ENCODE measurements at places on chromosomes 16 and 17. TPM values are rescaled to one million over a fixed set of nuclear protein-coding genes. Genes with fewer than 3 reads are reported as not detected.

DNA sequence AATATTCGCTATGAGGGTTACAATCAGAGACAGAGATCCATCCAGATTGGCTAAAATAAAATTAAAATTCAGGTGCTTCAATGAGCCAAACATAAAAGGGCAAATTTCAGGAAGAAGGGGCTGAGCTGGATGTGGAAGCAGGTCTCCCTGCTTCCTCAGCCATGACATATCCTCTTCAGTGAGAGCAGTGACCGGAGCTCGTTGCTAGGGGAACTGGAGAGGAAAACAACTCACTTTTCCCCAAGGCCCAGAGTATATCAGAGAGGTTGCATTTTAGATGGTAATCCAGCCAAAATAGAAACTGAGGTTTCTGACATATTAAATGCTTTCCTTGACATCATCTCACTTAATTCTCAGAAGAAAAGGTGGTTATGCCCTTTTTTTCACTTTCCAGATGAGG lies 503.5 kb downstream of the HS3ST4 start:
- no peak overlapping the region for H3K27ac ChIP-seq
- no peaks in the 10 kb centered on the region for H3K36me3 ChIP-seq
- H3K27me3 ChIP-seq = no peaks in the 10 kb centered on the region
- no peak for DNase-seq
- H3K4me1 ChIP-seq = no peaks in the 10 kb centered on the region
- no peak overlapping the region for H3K4me3 ChIP-seq

DNA sequence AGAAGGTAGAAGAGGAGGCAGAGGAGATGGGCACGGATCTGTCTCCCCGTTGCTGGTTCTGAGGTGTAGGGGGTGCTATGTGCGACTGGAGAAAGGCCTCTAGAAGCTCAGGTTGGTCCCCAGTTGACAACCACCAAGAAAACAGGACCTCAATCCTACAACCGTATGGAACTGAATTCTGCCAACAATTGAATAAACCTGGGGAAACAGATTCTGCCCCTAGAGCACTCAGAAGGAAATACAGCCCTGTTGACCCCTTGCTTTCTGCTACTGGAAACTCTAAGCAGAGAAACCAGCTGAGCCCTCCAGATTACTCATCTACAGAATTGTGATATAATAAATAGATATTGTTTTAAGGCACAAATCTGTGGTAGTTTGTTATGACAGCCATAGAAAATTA lies 313.0 kb upstream of the GOT2 start:
- no peaks in the 10 kb centered on the region for H3K4me1 ChIP-seq
- H3K27ac ChIP-seq = no peak overlapping the region
- no peaks in the 10 kb centered on the region for H3K27me3 ChIP-seq
- no peak for DNase-seq
- H3K4me3 ChIP-seq = no peak overlapping the region
- no peaks in the 10 kb centered on the region for H3K36me3 ChIP-seq

GRCh38 chr17:78534492-78535272 lies 42.5 kb downstream of the DNAH17 start:
- H3K4me1 ChIP-seq = peaks cover 6% of the 10 kb centered on the region
- no peak for DNase-seq
- no peaks in the 10 kb centered on the region for H3K36me3 ChIP-seq
- H3K4me3 ChIP-seq = no peak overlapping the region
- H3K27me3 ChIP-seq = no peaks in the 10 kb centered on the region

GRCh38 chr17:68710035-68710780 lies 109.0 kb upstream of the FAM20A start:
- no peaks in the 10 kb centered on the region for H3K36me3 ChIP-seq
- peak; percentile 80 for DNase-seq
- no peaks in the 10 kb centered on the region for H3K27me3 ChIP-seq
- peaks cover 30% of the 10 kb centered on the region for H3K4me1 ChIP-seq

- no peak overlapping the region for H3K27ac ChIP-seq
- peaks cover 12% of the 10 kb centered on the region for H3K4me1 ChIP-seq
- DNase-seq = no peak
- no peaks in the 10 kb centered on the region for H3K27me3 ChIP-seq
- peak overlapping the region; percentile 47 for H3K4me3 ChIP-seq
- H3K36me3 ChIP-seq = no peaks in the 10 kb centered on the region
These were observed 670 bp downstream of the TNFSF12 start for GRCh38 chr17:7549401-7550055.

DNA sequence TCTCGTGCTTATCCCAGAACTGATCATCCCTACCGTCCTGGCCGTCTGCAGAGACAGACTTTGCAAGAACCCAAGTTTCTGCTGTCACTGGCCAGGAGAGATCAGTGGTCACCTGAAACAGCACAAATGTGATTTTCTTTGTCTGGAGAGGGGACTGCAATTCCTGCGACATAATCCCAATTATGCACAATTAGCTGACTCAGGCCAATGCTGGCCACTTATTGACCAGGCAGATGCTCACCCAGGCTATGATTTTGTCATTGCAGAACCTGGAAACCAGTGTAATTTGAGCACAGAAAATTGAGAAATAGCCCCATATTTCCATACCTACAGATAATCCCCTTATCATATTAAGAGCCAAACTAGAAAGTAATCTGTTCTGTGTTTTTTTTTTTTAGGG lies 34.7 kb downstream of the SALL1 start:
- H3K36me3 ChIP-seq = no peaks in the 10 kb centered on the region
- no peaks in the 10 kb centered on the region for H3K27me3 ChIP-seq
- peaks cover 23% of the 10 kb centered on the region for H3K4me1 ChIP-seq
- H3K4me3 ChIP-seq = no peak overlapping the region

DNA sequence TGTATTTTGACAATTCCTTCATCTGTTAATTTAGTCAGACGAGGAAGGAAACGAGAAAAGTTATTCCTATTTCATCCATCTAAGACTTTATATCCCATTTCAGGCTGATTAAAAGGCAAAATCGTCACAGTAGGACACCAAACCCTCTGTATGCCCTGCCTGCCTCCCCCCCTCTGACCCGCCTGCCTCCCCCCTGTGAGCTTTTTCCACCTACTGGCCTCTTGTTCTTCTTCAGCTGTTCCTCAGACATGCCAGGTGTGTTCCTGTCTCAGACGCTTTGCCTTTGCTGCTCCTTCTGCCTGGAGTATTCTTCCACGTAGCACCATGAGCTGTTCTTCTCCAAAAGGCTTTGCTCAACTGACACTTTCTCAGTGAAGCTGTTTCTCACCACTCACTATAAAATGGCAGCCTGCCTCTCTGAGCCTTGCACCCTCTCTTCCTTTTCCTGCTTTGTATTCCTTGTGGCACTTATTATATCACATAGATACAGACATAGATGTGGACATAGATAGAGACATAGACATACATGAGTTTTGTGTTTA lies 723.4 kb downstream of the MAF start:
- DNase-seq = no peak
- no peaks in the 10 kb centered on the region for H3K27me3 ChIP-seq
- no peaks in the 10 kb centered on the region for H3K36me3 ChIP-seq

DNA sequence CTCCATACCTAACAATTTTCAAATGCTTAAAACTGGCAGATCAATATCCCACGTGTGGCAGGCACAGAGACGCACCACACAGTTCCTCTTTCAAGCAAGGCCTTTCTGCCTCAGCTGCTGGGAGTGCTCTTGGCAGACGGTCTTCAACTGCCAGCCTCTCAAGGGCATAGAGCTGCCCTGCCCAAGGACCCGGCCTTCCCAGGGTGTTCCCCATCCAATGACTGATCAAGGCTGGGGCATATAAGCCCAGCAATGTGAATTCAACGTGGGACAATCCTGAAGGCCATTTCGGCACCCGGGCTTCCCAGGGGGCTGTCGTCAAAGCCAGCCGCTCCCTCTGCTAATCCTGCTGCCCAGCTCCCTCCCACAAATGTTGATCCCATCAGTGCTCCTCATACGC lies 107.1 kb downstream of the STX8 start:
- no peaks in the 10 kb centered on the region for H3K27me3 ChIP-seq
- peaks cover 7% of the 10 kb centered on the region for H3K36me3 ChIP-seq
- no peak for DNase-seq

GRCh38 chr17:2403044-2403443 lies 2.2 kb upstream of the MNT start:
- no peak for DNase-seq
- H3K27ac ChIP-seq = no peak overlapping the region
- no peak overlapping the region for H3K4me3 ChIP-seq
- no peaks in the 10 kb centered on the region for H3K36me3 ChIP-seq
- H3K4me1 ChIP-seq = peaks cover 54% of the 10 kb centered on the region

- DNase-seq = no peak
- H3K27ac ChIP-seq = no peak overlapping the region
- peaks cover 7% of the 10 kb centered on the region for H3K4me1 ChIP-seq
These were observed 43.1 kb downstream of the GPT2 start for GRCh38 chr16:46927273-46927672.

GRCh38 chr17:40352779-40353394 lies 11.7 kb downstream of the GJD3 start:
- peaks cover 91% of the 10 kb centered on the region for H3K36me3 ChIP-seq
- H3K4me1 ChIP-seq = peaks cover 11% of the 10 kb centered on the region
- no peak for DNase-seq
- no peak overlapping the region for H3K4me3 ChIP-seq
- H3K27ac ChIP-seq = no peak overlapping the region
- no peaks in the 10 kb centered on the region for H3K27me3 ChIP-seq

DNA sequence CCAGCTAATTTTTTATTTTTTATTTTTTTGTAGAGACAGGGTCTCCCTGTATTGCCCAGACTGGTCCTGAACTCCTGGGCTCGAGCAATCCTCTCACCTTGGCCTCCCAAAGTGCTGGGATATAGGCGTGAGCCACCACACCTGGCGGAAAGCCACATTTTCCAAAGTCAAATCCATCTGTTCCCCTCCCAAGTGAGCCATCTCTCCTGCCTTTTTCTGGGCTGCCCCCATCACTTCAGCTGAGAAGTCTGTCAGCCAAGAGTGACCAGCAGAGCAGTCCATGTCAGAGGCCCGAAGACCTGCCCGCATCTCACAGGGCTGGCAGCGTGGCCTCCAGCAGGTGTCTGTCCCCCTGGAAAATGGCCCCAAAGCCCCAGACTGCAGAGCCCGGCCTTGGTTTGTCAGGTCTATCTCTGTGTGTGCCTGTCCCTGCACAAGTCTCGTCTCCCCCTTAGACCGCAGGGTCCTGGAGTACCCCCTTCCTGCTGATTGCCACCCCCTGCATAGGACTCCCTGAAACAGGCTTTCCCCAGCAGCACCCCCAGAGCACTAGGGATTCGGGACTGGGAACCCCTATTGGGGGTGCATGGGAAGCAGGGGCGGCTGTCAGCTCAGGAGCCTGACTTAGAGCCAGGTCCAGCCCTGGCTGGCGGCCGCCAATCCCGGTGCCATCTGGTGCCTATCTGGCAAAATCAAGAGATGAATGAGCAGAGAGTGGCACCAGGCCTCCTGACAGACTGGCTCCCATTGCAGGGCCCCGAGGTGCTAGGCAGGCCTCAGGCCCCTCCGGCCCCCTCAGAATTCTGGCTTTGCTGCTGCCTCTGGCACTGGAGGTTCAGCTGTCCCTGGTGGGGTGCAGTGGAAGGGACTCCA lies 7.8 kb downstream of the TTYH2 start:
- DNase-seq = no peak
- no peak overlapping the region for H3K27ac ChIP-seq
- no peaks in the 10 kb centered on the region for H3K36me3 ChIP-seq
- H3K4me3 ChIP-seq = no peak overlapping the region

GRCh38 chr17:43142153-43142552 lies 17.0 kb upstream of the BRCA1 start:
- H3K4me3 ChIP-seq = no peak overlapping the region
- peaks cover 12% of the 10 kb centered on the region for H3K36me3 ChIP-seq
- H3K4me1 ChIP-seq = no peaks in the 10 kb centered on the region
- H3K27me3 ChIP-seq = no peaks in the 10 kb centered on the region

GRCh38 chr17:15274017-15274416 lies 8.9 kb upstream of the PMP22 start:
- DNase-seq = no peak
- no peak overlapping the region for H3K4me3 ChIP-seq
- H3K27me3 ChIP-seq = no peaks in the 10 kb centered on the region
- peaks cover 47% of the 10 kb centered on the region for H3K4me1 ChIP-seq
- H3K36me3 ChIP-seq = no peaks in the 10 kb centered on the region
- H3K27ac ChIP-seq = peak overlapping the region; percentile 66

GRCh38 chr16:53619235-53619634 lies 84.4 kb downstream of the RPGRIP1L start:
- H3K27ac ChIP-seq = no peak overlapping the region
- DNase-seq = no peak
- no peaks in the 10 kb centered on the region for H3K4me1 ChIP-seq

DNA sequence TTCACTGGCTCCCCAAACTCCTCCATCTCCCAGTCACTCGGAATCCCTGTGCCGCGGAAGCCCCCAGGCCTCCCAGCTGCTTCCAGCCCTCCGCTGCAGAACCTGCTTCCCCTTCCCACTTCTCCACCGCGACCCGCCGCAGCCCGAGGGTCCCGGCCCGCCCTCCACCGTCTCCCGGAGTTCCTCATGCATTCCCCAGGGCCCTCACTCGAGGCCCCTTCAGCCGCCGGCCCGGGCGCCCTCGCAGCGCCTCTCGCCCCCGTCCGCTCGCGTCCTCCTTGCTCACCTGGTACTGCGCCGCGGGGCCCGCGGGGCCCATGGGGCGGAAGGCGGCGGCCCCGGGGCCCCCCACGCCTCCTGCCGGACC lies 329 bp downstream of the SMARCD2 start:
- H3K36me3 ChIP-seq = peaks cover 13% of the 10 kb centered on the region
- DNase-seq = peak; percentile 52
- H3K27ac ChIP-seq = peak overlapping the region; percentile 37
- H3K27me3 ChIP-seq = no peaks in the 10 kb centered on the region

DNA sequence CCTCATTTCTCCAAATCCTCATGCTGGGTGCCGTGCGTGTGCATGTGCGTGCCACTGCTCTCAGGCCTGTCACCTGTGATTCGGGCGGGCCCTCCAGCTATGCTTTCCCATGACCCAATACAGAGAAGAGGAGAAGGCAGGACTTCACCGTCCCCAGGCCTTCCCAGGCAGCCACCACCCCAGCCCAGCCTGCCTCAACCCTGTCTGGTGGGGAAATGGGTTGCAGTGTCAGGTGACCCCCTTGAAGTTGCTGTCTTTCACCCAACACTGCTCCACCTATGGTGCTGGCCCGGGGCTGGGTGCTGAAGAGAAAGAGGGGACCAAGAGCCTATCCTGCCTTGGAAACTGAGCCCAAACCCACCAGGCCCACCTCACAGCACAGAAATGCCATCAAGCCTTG lies 94.7 kb downstream of the GOSR1 start:
- no peak for DNase-seq
- no peaks in the 10 kb centered on the region for H3K36me3 ChIP-seq
- H3K4me3 ChIP-seq = no peak overlapping the region
- H3K4me1 ChIP-seq = no peaks in the 10 kb centered on the region

- H3K4me3 ChIP-seq = peak overlapping the region; percentile 33
- no peaks in the 10 kb centered on the region for H3K36me3 ChIP-seq
- DNase-seq = peak; percentile 51
- no peaks in the 10 kb centered on the region for H3K27me3 ChIP-seq
These were observed 9.2 kb downstream of the OR2C1 start for GRCh38 chr16:3364774-3365427.

GRCh38 chr16:24668481-24669061 lies 60.9 kb upstream of the TNRC6A start:
- peaks cover 41% of the 10 kb centered on the region for H3K4me1 ChIP-seq
- H3K27ac ChIP-seq = peak overlapping the region; percentile 67
- H3K27me3 ChIP-seq = no peaks in the 10 kb centered on the region
- H3K4me3 ChIP-seq = no peak overlapping the region

GRCh38 chr17:77540975-77541374 lies 400.2 kb downstream of the SEC14L1 start:
- H3K27me3 ChIP-seq = no peaks in the 10 kb centered on the region
- no peak for DNase-seq
- H3K4me3 ChIP-seq = no peak overlapping the region
- H3K36me3 ChIP-seq = no peaks in the 10 kb centered on the region

WWOX gene
- 86.5 TPM for total RNA-seq

ABCA8 gene
- total RNA-seq = 4.1 TPM

FAHD1 gene
- 90.3 TPM for total RNA-seq

NFAT5 gene
- total RNA-seq = 8.3 TPM

GRAPL gene
- total RNA-seq = not detected

CACNG3 gene
- not detected for total RNA-seq

KIFC3 gene
- 103 TPM for total RNA-seq

CNGB1 gene
- total RNA-seq = not detected

C16orf92 gene
- total RNA-seq = not detected
